ENCODE measurements at places on chromosomes 1 and 21. TPM values are rescaled to one million over a fixed set of nuclear protein-coding genes. Genes with fewer than 3 reads are reported as not detected.

The F5 gene
- under 0.01 TPM for polyA plus RNA-seq

- peak; percentile 44 for DNase-seq
- H3K4me3 ChIP-seq = no peak overlapping the region
- no peaks in the 10 kb centered on the region for H3K4me1 ChIP-seq
- peaks cover 30% of the 10 kb centered on the region for H3K36me3 ChIP-seq
- H3K27ac ChIP-seq = no peak overlapping the region
Measured at GRCh38 chr1:228150461-228151179, 890 bp downstream of the GJC2 start.

DNA sequence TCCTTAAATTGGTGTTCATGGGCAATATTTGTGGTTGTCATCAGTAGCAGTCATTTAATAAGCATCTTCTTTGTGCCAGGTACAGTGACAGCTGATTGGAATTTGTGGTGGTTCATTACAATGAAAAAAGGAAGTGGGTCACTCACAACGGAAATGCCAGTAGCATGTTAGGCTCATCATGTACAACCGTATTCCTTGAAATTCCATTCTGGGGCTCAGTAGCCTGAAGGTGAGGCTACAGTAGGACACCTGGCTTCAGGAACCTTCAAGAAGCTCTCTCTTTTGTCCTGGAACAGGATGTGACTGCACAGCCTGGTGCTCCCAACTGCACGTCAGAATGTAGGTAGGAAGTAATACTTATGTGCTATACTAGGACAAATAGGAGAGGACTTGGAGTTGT is 93.9 kb downstream of the ST3GAL3 start:
- H3K27me3 ChIP-seq = no peaks in the 10 kb centered on the region
- no peak for DNase-seq
- H3K36me3 ChIP-seq = peaks cover 6% of the 10 kb centered on the region
- H3K27ac ChIP-seq = no peak overlapping the region

- no peaks in the 10 kb centered on the region for H3K27me3 ChIP-seq
- no peak overlapping the region for H3K4me3 ChIP-seq
- no peaks in the 10 kb centered on the region for H3K36me3 ChIP-seq
- peaks cover 18% of the 10 kb centered on the region for H3K4me1 ChIP-seq
Measured at GRCh38 chr1:18900303-18900841, 2.0 kb downstream of the ALDH4A1 start.

DNA sequence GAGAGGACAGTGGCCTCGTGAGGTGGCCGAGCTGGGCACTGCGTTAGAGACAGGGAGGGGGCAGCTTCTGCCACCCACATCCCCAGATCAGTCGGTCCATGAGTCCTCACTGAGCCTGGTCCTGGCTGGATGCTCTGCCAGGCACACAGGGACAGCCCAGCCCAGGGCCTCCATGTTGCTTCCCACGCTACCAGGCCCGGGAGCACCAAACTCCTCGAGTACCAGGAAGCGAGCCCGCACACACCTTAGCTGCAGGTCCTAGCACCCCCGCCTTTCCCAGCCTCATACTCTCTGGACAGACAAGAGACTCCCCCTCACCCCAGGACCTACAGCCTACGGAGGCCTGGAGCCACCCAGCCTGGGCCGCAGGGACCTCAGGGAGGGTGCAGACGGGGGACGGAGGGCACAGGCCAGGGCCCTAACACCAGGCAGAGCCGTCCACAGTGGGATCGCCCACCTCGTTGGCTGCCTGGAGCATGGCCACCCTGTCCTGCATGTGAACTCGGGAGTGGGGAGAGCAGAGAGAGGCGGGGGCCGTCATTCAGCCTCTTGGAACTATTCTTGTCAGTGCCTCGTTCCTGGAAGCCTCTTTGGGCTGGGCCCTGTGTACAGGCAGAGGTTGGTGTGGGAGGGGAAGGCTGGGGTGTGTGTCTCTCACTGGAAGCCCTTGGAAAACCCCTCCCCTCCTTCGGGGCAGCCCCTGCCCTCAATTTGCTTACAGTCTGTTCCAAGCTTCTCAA is 90.9 kb upstream of the RUNX3 start:
- peaks cover 8% of the 10 kb centered on the region for H3K4me1 ChIP-seq
- no peak overlapping the region for H3K27ac ChIP-seq
- no peaks in the 10 kb centered on the region for H3K36me3 ChIP-seq
- no peak overlapping the region for H3K4me3 ChIP-seq
- no peak for DNase-seq

DNA sequence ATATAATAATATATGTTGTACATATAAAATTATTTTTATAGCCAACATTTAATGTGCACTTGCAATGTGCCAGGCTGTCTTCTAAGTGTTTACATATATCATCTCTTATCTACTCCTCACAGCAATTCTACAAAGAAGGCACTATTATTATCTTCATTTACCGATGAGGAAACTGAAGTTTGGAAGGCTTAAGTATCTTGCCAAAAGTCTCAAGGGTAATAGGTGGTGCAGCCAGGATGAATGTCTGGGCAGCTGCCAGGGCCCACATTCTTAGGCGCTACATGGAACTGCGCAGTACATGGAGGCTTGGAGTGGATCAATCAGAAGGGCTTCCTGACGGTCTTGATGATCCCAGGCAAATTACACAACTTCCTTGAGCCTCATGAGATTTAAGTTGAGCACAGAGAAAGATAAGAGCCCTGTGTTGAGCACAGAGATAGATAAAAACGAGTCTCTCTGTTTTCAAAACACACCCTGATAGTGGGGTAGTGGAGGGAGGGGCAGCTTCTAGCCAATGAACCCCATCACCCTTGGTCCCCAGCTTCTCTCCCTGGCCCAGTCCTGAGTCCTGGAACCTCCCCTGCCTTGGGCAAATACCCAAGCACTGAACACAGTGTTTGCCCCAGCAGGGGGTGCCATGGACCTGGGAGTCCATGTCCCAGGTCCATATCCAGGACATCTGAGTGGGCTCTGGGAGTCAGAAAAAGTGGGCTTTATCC is 9.2 kb downstream of the POU3F1 start:
- H3K4me1 ChIP-seq = no peaks in the 10 kb centered on the region
- H3K36me3 ChIP-seq = no peaks in the 10 kb centered on the region
- DNase-seq = peak; percentile 61
- H3K27ac ChIP-seq = no peak overlapping the region

- no peaks in the 10 kb centered on the region for H3K27me3 ChIP-seq
- no peaks in the 10 kb centered on the region for H3K4me1 ChIP-seq
- no peaks in the 10 kb centered on the region for H3K36me3 ChIP-seq
- H3K4me3 ChIP-seq = no peak overlapping the region
- H3K27ac ChIP-seq = no peak overlapping the region
Measured at GRCh38 chr1:234111458-234112142, 207.1 kb downstream of the SLC35F3 start.

DNA sequence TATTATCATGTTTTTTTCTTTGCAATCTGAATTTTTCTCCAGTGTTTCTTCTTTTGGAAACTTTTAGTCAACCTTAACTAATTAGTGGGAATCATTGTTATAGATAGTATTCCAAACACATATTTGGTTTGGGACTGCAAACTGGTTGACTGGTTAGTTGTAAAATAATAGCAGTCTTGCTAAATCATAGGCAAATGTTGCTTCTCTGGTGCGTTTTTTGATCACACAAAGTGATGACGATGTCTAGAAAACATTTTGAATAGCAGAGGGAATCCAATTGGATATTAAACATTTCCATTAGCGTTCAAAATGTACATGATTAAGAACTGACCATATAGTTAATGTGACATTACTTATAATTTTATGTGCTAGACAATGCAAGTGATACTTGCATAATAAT is 4.5 kb downstream of the DNAJB4 start:
- DNase-seq = no peak
- H3K27ac ChIP-seq = no peak overlapping the region
- no peaks in the 10 kb centered on the region for H3K4me1 ChIP-seq
- no peaks in the 10 kb centered on the region for H3K27me3 ChIP-seq
- no peak overlapping the region for H3K4me3 ChIP-seq
- H3K36me3 ChIP-seq = peaks cover 28% of the 10 kb centered on the region

- no peak overlapping the region for H3K27ac ChIP-seq
- DNase-seq = no peak
- H3K27me3 ChIP-seq = no peaks in the 10 kb centered on the region
- no peaks in the 10 kb centered on the region for H3K36me3 ChIP-seq
Measured at GRCh38 chr1:192660613-192661012, 24.7 kb downstream of the RGS13 start.

GRCh38 chr1:225896937-225897549 is 8.1 kb upstream of the LEFTY1 start:
- H3K4me1 ChIP-seq = peaks cover 2% of the 10 kb centered on the region
- H3K27me3 ChIP-seq = no peaks in the 10 kb centered on the region
- DNase-seq = no peak
- no peak overlapping the region for H3K27ac ChIP-seq

- no peak for DNase-seq
- H3K4me3 ChIP-seq = no peak overlapping the region
- no peaks in the 10 kb centered on the region for H3K27me3 ChIP-seq
Measured at GRCh38 chr1:217525773-217526490, 105.0 kb downstream of the GPATCH2 start.

DNA sequence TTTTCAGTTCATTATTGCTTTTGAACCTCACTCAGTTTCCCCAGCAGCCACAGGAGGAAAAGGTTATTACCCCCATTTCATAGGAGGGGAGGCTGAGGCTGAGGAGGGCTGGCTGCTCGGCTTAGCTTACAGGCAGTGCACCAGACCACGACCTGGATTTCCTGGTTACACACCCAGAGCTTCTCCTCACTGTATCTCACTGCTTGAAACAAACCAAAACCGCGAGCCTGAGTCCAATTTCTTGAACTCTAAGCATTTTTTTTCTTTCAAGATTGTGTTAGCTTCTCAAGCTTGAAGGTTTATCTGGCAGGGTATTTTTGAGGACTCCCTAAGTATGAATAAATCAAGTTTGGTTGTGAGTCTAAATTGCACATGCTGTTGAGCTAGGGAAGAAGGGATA is 188.9 kb upstream of the EDN2 start:
- H3K4me3 ChIP-seq = no peak overlapping the region
- H3K27ac ChIP-seq = no peak overlapping the region
- no peak for DNase-seq
- H3K27me3 ChIP-seq = no peaks in the 10 kb centered on the region
- no peaks in the 10 kb centered on the region for H3K36me3 ChIP-seq
- peaks cover 15% of the 10 kb centered on the region for H3K4me1 ChIP-seq

DNA sequence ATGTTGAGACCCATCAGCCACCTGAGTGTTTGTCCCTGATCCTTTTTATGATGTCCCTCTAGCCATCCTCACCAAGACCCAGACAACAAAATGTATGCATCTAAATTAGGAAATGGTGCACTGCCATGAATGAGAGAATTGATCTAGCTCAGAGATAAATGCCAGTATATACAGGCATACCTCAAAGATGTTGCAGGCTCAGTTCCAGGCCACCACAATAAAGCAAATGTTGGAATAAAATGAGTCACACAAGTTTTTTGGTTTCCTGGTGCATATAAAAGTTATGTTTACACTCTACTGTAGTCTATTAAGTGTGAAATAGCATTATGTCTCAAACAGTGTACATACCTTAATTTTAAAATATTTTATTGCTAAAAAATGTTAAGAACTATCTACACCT is 63.9 kb downstream of the CHIA start:
- DNase-seq = no peak
- H3K4me1 ChIP-seq = no peaks in the 10 kb centered on the region
- H3K27ac ChIP-seq = no peak overlapping the region
- no peak overlapping the region for H3K4me3 ChIP-seq
- no peaks in the 10 kb centered on the region for H3K36me3 ChIP-seq
- H3K27me3 ChIP-seq = no peaks in the 10 kb centered on the region

- no peak overlapping the region for H3K27ac ChIP-seq
- no peak overlapping the region for H3K4me3 ChIP-seq
- no peak for DNase-seq
- no peaks in the 10 kb centered on the region for H3K36me3 ChIP-seq
- peaks cover 18% of the 10 kb centered on the region for H3K27me3 ChIP-seq
Measured at GRCh38 chr1:143680304-143680703, 291.5 kb downstream of the FAM72C start.

GRCh38 chr1:110223127-110223526 is 13.0 kb downstream of the KCNC4 start:
- H3K4me3 ChIP-seq = no peak overlapping the region
- H3K36me3 ChIP-seq = no peaks in the 10 kb centered on the region
- H3K4me1 ChIP-seq = no peaks in the 10 kb centered on the region
- no peak for DNase-seq

DNA sequence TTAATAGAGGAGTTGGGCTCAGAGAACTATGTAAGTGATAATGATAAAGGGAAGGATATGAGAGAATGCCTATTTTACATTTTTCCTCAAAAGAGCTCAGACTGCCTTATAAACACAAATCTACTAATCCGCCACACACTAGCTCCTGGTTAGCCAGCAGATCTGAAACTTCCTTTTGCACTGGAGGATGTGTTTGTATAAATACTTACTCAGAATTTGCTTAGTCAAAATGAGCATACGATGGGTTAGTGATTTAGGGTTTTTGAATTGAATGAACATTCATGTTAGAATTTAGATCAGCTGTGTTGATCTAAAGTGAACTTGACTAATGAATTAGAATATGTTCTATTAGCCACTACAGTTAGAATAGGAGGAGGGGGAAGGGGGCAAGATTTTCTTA is 9.1 kb upstream of the IER5 start:
- no peak for DNase-seq
- peaks cover 16% of the 10 kb centered on the region for H3K4me1 ChIP-seq
- no peaks in the 10 kb centered on the region for H3K36me3 ChIP-seq
- H3K27me3 ChIP-seq = no peaks in the 10 kb centered on the region
- H3K27ac ChIP-seq = no peak overlapping the region

DNA sequence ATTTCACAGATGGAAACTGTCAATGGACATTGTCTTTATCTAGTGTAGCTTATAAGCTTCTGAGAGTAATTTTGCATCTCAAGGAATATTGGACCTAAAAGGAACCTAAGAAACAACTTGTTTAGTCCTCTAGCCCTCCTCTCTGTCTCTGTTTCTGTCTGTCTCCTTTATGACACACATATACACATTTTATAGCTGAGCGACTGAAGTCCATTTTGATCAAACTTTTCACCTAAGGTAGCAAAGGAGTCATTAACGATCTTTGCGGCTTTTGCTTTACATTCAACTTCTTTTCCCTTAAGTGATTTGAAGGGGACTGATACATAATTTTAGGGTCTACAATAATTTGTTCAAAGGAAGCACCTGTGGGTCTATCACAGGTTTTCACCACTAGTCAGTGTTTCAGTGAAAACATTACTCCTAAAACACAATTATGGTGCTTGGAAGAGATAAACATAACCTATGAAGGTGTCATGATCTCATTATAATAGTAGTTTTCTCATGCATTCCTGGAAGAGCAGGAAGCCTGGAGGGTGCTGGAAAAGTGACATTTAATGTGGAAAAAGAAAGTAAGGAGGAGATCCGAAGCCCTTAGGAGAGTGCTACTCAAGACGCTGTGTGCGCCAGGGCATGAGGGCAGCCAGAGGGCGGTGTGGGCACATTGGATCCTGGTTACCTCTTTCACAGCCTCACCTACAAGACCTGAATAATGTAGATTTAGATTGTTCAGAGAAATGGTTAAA is 248.6 kb downstream of the DNM3 start:
- H3K27me3 ChIP-seq = no peaks in the 10 kb centered on the region
- no peak overlapping the region for H3K4me3 ChIP-seq
- no peak overlapping the region for H3K27ac ChIP-seq

Measured in SK-N-SH (cell line).